ENCODE measurements at places on chromosomes 3 and 15.

DNA sequence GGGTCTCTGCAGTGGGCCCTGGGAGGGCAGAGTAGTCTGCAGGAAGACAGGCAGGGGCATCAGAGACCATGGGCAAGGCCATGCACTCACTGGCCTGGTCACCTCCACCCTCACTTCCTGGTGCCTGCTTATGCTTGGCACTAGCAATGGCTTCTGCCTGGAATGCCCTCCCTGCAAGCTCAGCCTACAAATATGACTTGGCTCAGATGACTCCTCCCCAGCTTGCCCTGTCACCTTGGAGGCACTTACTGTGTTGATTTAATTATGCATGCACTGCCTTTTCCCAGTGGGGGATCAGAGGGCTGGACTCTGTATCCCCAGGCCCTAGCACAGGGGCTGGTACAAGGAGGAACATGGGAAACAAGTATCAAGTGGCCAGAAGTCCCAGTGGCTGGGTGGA is 7.8 kb downstream of the C3orf18 start:
- DNase-seq = no peak

- no peak for DNase-seq
Observed at GRCh38 chr15:42050484-42051255, 29.8 kb upstream of the PLA2G4E start.

DNA sequence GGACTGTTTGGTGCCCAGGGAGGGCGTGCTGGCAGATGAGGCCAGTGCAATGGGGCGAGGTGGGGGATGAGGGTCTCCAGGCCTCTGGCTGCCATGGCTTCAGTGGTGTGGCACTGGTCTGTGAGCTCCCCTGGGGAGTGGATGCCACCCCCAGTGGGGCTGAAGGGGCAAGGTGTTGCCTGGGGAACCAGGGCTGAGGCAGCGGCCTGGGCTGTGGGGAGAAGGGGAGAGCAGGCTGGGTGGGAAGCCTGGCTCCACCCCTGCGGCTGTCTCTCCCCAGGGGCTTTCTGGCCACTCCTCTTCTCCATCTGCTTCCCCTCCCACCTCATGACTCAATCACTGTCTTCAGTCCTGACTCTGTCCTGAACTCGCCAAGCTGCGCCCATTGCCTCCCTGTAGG is 88.4 kb upstream of the TLE3 start:
- DNase-seq = no peak

- DNase-seq = no peak
Observed at GRCh38 chr15:40058476-40059140, 19.6 kb upstream of the SRP14 start.

Data from tibial nerve (tissue), 4 donors.